ENCODE measurements at places on chromosomes 5 and 9. TPM values are rescaled to one million over a fixed set of nuclear protein-coding genes. Genes with fewer than 3 reads are reported as not detected.
A peak's percentile ranks its signal among the peaks of the same experiment; 100 is the strongest.

Gene CA9
- not detected for total RNA-seq

DNA sequence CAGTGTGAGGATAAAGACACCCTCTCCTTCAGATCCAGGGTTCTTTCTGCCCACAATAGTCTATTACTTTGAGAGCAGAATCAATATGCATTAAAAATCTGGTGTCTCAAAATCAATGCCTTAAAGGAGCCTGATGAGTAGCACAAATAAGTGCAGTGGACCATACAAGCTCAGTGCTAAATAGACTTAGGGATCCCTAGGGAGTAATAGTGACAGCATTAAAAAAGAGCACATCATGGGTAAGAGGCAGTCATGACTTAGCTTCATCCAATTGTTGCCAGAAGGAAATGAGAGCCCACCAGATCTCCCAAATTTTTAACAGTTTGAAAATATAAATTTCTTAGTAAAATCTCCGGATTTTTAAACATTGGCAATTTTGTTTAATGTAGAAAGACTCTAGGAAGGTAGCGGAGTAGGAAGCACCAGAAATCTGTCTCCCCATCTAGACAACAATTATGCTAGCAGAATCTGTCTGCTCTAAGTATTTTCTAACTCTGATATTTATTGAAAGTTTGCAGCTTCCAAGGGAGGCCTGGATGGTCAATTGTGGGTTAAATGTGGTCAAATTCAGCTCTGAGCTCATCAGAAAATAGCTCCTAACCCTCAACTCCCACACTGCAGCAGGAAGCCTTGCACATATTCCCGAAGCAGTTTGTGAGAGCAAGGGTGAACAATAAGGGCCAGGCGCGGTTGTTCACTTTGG lies 443.9 kb downstream of the TLE1 start:
- no peak for DNase-seq
- H3K27me3 ChIP-seq = no peaks in the 10 kb centered on the region
- H3K4me1 ChIP-seq = no peaks in the 10 kb centered on the region
- H3K27ac ChIP-seq = no peak overlapping the region

DNA sequence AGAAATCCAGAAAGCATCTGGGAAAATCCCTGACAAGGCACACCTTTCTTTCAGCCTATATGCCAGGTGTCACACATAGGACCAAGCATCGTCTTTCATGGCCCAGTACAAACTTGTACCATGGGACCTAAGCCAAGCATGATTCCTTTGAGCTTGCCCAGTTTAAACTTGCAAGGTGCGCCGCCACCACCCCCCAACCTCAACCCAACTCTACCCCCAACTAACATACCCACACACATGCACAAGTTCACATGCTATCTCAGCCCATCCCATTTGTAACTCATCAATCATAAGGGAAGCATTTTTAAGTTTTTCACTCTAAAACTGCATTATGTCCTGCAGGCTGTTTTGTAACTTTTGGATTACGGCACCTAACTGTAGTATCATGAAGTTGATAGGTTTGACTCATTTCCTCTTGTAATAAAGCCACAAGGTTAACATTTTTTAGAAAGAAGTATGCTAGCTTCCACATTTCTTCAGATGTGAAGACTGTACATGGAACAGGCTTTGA lies 145.9 kb upstream of the FST start:
- no peaks in the 10 kb centered on the region for H3K27me3 ChIP-seq
- H3K27ac ChIP-seq = no peak overlapping the region
- H3K36me3 ChIP-seq = no peaks in the 10 kb centered on the region

DNA sequence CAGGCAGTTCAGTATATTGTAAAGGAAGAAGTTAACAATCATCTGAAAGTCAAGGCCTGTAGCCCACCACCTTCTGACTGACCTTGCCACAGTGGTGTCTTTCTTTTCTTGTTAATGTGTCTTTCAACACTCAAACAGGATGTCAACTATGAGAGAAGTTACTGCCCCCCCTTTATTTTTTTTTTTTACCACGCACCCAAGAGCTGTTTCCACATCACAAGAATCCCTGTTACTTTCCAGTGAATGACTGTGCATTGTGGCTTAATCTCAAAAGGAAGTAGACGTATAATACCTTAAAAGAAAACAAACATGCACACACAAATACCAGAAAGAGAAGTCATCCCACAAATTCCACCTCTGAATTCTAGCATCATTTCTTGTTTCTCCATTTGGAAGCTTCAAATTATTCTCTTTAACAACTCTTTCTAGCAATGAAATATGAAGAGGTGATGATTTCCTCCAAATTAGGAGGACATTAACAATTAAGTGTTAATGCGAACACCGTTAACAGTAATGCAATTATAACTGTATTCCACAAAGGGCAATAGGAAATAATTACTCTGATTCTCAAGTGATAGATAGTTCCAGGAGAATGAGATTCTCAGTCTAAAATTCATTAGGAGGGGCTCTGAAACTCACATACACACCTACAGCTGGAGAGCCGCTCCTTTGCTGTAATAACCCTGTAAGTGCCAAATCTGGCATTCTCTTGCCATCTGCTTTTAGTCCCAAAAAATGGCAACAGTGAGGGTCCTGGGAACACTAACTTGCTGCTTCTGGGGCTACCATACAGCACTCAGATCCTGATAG lies 201.0 kb downstream of the EFNA5 start:
- no peaks in the 10 kb centered on the region for H3K27me3 ChIP-seq
- peaks cover 66% of the 10 kb centered on the region for H3K4me1 ChIP-seq
- H3K27ac ChIP-seq = peak overlapping the region; percentile 51
- H3K36me3 ChIP-seq = no peaks in the 10 kb centered on the region
- no peak for DNase-seq
- H3K4me3 ChIP-seq = no peak overlapping the region

- H3K27me3 ChIP-seq = no peaks in the 10 kb centered on the region
- no peaks in the 10 kb centered on the region for H3K36me3 ChIP-seq
- DNase-seq = no peak
- no peak overlapping the region for H3K4me3 ChIP-seq
- H3K4me1 ChIP-seq = peaks cover 14% of the 10 kb centered on the region
Measured at GRCh38 chr5:111929867-111930266, 172.9 kb upstream of the NREP start.

GRCh38 chr9:92665836-92666235 lies 4.1 kb downstream of the IPPK start:
- H3K4me3 ChIP-seq = no peak overlapping the region
- H3K27ac ChIP-seq = peak overlapping the region; percentile 58
- H3K4me1 ChIP-seq = peaks cover 74% of the 10 kb centered on the region
- peaks cover 10% of the 10 kb centered on the region for H3K36me3 ChIP-seq
- no peak for DNase-seq
